IPS-NIHi11 (cell line): ENCODE measurements at places on chromosomes 16 and 17.

DNA sequence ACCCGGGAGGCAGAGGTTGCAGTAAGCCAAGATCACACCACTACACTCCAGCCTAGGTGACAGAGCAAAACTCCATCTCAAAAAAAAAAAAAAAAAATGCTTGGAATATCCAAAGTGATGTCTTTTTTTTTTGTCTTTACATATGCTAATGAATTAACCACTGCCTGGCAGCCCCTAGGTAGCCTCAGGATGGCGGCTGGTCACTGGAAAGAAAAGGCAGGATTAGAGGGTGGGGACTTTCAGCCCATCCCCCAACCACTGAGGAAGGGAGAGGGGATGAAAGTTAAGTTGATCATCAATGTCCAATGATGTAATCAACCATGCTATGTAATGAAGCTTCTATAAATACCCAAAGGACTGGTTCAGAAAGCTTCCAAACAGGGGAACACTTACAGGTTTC, 26.8 kb downstream of the RNF157 start:
- DNase-seq, result no peak

DNA sequence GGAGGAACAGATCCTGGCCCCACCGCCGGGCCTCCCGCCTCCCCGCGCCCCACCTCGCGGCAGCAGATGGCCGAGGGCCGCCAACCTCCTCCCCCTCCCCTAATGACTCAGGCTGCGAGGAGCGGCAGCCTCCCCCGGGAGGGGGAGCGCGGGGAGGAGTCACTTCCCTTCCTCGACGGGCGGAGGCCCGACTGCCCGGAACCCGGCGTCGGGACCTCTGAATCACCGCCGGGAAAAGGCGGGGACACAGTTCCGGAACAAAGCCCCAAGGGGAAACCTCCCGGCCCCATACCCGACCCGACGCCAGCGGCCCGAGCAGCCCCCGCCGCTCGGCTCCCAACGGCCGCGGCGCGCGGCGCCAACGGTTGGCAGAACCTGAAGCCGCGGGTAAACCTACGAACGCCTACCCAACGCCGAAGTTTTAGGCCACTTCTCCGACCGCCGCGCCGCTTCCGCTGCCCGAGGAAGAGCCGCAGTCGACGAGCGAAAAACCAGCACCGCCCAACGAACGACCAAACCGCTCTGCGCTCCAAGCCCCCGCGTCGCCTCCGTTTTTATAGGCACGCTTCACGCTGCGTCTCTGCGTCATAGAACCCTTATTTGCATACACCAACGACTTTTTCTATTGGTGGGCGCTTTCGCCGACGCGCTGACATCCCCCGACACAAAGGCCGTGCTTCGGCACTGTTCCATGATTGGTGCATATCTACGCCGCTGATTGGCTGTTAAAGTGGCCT, 5.2 kb upstream of the UNK start:
- peak; percentile 95 for DNase-seq

- peak; percentile 91 for DNase-seq
Observed at GRCh38 chr17:58337600-58338453, 9.2 kb upstream of the TSPOAP1 start.

GRCh38 chr17:82527898-82528297, 8.4 kb downstream of the FOXK2 start:
- DNase-seq, result no peak

DNA sequence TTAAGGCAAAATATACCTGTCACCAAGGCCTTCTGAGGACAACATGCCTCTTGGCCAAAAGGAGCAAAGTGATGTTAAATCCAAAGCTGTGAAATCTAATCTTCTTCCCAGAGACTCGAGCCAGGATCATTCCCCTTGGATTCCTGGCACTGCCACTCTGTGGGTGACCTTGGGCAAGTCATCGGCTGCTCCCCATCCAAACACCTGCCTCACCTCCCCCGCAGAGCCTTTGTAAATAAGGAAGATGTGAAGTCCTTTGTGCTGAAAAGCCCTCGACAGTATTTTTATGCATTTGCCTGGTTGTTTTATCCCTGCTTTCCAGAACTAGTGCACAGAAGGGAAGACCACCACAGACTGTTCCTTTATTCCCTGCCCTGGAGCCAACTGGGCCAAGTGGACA, 5.4 kb upstream of the CEP295NL start:
- no peak for DNase-seq

- no peak for DNase-seq
Observed at GRCh38 chr16:56767024-56767423, 37.1 kb downstream of the NUP93 start.

- no peak for DNase-seq
Observed at GRCh38 chr17:70776441-70776840, 607.1 kb downstream of the KCNJ2 start.

DNA sequence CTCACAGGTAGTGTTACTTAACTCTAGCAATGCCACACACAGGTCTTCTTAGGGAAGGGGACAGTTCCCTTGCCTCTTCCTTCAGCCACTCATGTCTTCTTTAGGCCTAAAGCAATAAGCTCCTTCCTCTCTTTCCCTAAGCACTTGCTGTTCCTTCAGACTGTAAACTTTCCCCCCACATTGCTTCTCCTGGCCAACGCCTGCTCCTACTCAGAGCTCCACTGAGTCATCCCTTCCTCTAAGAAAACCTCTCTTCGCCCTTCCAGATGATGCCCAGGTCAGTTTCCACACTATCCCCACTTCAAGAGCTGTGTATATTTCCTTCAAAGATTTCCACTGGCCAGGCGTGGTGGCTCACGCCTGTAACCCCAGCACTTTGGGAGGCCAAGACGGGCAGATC, 12.5 kb upstream of the EPOP start:
- no peak for DNase-seq

DNA sequence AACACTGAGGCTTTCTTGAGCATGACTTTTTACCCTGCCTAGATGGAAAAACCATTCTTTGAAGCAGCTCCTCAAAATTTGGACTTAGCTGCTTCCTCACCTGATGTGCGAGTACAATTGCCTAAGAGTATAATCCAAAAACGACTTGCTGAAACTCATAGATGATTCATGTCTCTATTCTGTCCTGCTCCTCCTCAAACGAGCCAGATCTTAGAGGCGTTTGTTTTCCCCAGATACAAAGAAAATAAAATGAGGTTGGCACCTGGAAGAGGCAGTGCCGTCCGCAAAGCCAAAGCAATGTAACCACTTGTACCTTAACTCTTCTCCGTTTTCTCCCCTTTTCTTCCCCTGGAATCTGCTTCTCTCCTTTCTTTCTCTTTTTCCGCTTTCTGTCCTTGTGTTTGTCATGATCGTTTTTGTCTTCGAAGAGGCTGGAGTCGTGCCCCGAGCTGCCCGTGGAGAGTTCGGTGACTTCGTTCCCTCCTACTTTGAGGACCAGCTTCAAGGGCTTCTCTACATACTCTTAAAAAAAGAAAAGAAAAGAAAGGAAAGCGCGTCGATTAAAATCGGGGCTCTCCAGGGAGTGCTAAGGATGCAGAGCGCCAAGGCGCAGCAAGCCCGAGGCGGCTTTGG, 895 bp downstream of the BRD7 start:
- DNase-seq, result no peak

DNA sequence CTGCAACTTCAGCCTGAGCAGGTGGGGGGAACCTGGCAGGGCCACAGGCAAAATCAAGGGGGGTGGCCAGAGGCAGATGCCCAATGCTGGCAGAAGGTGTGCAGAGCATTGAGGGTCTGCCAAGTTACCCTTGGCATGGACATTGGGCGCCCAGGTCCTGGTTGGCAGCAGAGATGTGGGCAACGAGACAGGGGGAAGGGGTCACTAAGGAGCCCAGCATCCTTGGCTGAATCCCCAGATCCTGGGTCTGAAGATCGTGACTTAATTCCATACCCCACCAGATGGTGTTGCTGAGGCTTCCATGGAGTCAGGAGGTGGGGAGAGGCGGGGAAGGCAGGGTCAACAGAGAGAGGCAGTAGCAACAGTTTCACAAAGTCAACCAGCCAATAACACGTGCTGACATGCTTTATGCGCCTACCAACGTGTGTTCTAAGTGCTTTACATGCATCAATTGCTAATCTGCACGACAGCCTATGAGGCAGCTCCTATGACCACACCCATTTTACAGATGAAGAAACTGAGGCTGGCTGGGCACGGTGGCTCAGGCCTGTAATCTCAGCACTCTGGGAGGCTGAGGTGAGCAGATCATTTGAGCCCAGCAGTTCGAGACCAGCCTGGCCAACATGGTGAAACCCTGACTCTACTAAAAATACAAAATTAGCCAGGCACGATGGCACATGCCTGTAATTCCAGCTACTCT, 83.3 kb downstream of the GSG1L start:
- no peak for DNase-seq

GRCh38 chr17:14360856-14361255, 60.0 kb downstream of the HS3ST3B1 start:
- no peak for DNase-seq

DNA sequence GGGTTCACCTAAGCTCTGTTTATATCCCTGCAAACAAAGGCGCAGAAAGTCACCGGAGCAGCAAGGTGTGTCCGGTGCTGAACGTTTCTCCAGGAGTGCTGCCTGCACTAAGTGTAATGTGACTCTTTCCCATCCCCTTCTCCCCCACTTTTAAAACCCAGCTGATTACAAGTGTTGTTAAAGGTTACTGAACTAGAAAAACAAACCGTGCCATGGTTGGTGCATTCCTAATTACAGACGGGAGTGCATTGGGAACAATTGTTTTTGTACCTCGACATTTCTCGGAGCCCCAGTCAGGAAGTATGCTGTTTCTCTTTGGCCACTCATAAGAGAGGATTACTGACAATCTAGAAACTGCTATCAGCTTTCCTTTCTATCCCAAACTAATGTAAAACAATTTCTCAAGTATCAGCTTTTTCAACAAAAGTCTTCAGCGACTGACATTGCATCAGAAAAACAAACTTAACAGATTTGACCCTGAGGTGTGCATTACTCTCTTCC, 441.0 kb upstream of the SALL1 start:
- DNase-seq, result no peak

DNA sequence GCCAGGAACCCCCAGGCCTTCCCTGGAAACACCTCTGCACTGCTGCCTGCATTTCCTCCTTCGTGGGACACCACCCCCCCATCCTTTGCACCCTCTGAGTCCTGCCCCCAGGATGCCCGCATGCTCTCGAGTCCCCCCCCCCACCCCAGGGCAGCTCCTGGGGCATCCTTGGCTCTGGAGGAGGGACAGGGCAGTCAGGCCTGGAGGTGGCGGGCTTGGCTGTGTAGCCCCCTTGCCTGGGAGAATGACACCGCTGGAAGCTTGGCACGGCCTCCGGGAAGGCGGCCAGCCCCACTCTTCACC, 98.9 kb upstream of the GSE1 start:
- no peak for DNase-seq
